ENCODE measurements at places on chromosomes 16 and 17. TPM values are rescaled to one million over a fixed set of nuclear protein-coding genes. Genes with fewer than 3 reads are reported as not detected.

The NPW gene
- polyA plus RNA-seq = 12.0 TPM

DNA sequence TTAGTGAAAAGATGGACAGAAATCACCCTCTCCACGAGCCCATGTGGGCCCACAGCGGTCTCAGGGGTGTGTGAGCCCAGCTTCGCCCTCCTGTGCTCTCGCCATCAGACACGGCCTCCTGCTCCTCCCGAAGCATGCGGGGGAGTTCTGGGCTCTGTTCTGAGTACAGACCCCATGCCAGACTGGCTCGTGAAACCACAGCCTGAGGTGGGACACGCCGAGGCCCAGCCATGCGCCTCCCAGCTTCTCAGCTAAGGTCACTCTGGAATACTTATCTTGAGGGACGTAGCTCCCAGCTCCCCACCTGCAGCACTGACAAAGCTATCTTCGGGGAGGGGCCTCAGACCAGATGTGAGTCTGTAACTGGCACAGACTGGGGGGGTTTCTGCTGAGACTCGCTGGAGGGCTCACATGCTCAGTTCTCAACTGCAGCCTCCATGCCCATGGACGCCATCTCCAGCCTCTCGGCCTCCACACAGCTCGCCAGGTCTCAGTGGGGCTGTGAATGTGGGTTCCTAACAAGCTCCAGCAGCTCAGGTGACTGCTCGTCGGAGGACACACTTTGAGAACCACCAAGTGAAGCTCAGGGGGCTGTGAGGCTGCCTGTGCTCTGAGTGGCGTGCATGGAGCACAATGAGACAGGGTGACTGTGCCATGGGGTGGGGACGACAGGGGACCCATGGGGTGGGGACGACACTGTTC is 95.2 kb downstream of the ZNF778 start:
- no peak for DNase-seq

DNA sequence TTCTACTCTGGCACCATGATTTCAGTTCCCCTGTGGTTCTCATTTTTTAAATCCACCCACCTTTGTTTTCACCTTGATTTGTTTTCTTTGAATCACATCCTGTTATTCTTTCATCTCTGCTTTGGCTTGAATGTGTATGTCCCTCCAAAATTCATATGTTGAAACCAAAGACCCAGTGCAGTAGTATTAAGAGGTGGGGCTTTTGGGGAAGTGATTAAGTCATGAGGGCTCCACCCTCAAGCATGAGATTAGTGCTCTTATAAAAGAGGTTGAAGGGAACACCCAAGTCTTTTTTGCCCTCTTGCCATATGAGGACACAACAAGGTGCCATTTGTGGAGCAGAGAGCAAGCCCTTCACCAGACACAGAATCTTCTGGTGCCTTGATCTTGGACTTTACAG is 382.3 kb downstream of the SLC39A11 start:
- DNase-seq = no peak

- no peak for DNase-seq
Observed at GRCh38 chr17:39195568-39196160, 1.8 kb downstream of the CACNB1 start.

All from renal pelvis (tissue), 12 donors.